ENCODE measurements at places on chromosomes 6 and 20. TPM values are rescaled to one million over a fixed set of nuclear protein-coding genes. Genes with fewer than 3 reads are reported as not detected.

DNA sequence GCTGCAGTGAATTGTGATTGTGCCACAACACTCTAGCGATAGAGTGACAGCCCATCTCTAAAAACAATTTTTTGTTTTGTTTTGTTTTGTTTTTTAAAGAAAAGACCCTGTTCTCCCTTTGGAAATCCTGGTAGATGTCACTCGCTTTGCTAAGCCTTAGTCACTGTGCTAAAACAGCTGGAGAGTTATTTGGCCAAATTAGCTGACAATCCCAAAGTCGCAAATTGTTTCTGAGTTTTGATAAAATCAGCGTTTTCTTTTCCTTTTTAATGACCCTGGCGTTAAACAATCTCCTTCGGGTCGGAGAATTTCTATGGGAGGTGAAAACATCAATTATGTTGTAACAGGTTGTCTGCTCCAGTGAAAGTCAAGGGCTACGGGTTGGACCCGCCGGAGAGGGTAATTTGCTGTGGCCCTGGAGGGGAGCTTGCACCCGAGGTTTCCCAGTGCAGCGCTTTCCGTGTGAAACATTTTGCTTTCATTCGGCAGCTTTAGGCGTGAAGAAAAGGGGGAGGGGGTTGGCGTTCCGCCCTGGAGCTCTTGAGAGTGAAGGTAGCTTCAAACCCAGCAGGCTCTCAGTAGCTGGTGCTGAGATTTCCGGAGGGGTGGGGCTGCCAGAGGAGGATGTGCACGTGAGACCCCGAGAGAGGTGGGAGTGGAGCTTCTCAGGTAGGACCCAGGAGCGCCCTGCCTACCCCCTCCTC, 296.6 kb downstream of the PHACTR1 start:
- no peak for DNase-seq

DNA sequence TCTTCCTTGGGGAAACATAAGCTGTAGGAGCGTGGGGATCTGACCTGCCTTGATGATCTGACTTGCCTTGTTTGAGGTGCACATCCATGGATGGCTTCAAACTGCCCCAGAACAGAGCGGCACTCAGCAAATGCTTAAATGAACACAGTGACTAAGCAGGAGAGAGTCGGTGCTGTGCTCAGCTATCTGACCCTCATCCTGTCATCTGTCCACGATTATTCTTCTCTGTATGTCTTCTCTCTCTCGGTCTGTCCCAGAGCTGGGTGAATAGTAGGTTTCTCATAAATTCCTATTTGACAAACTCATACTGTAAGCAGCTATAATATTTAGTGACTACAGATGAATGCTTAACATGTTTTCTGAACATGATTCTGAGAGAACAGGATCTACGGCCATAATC, 37.3 kb downstream of the TRAM2 start:
- no peak for DNase-seq

- DNase-seq = no peak
These were observed 78.4 kb downstream of the ANKS1A start for GRCh38 chr6:34967461-34967860.

DNA sequence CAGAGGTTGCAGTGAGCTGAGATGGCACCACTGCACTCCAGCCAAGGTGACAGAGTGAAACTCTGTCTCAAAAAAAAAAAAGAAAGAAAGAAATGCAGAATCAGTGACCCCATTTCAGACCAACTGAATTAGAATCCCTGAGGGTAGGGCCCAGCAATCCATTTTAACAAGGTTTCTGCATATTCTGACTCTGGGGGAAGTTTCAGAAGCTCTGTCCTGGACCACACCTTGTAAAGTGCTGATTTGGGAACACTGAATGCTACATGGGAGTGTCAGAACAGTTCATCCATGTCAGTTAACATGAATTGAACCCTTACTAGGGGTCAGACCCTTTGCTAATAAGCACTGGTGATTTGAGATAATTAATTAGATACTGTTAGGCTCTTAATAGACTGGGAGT, 52.0 kb downstream of the SNAP25 start:
- no peak for DNase-seq

Gene TBXT
- total RNA-seq = not detected

DNA sequence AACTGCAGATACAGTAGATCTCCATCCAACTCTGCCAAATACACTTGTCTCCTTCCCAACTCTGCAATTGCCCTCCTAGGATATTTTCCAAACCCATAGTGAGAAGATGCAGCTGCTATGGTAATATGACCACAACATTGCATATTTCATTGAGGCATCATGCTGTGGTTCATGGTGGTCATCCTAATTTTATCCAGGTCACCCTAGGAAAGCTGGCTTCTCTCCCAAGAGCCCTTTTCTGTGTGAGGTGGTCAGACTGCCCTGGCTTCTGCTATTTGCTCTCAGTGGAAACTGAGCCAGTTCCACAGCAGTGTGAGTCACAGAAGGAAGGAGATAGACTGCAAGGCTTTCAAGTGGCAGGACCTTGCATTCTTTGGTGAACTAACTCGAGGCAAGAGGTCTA, 5.5 kb downstream of the OGFRL1 start:
- peak; percentile 6 for DNase-seq

GRCh38 chr20:48620507-48621375, 207.1 kb downstream of the PREX1 start:
- peak; percentile 78 for DNase-seq

- DNase-seq = no peak
These were observed 171.2 kb downstream of the ZDHHC14 start for GRCh38 chr6:157552081-157552747.

Gene SLC32A1
- not detected for total RNA-seq

DNA sequence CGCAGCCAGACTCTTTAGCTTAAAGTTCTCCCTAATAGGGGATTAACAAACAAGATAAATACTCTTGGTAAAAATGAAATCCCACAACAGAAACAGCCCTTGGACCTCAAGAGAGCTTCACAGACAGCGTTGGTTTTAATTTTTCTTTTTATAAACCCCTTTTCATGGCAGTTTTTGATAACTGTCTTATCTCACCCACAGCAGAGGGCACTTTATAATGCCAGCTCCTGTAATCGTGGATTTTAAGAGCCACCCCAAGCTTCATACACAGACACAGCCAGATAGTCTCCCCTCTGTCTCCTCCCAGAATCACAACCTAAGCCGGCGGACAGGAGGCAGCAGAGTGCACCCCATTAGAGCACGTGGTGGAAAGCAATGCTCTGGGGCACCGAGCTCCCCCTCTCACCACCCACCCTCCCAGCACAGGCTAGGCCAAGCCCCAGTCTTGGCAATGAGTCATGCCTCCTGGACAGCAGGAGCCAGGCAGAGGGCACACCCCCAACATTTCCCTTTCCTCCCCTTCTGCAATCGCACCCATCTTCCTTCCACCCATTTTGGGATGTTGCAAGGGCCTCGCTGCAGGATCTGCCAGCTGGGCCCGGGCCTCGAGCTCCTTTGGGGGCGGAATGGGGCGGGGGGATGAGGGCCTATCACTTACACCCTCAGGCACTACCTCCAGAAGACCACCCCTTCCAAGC, 2.4 kb downstream of the JAG1 start:
- peak; percentile 54 for DNase-seq

DNA sequence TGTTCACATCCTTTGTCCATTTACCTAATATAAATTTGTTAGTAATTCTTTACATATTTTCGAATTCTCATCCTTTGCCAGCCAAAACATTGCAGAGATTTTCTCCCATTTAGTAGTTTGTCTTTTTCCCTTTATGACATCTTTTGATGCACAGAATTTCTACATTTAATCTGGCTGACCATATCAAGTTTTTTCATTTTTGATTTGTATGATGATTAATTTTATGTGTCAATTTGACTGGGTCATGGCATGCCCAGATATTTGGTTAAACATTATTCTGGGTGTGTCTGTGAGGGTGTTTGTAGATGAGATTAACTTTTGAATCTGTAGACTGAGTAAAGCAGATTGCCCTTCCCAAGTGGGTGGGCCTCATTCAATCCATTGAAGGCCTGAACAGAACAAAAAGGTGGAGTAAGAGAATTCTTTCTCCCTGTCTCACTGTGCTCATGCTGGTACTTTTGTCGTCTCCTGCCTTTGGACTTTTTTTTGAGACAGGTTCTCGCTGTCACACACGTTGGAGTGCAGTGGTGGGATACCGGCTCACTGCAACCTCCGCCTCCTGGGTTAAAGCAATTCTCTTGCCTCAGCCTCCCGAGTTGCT, 72.1 kb upstream of the EPB41L1 start:
- no peak for DNase-seq

Gene TOMM6
- 51.7 TPM for total RNA-seq

Gene ID1
- total RNA-seq = 901 TPM

Gene TMEM244
- total RNA-seq = not detected

Gene TRIM15
- not detected for total RNA-seq

Gene PKIB
- 0.13 TPM for total RNA-seq

GRCh38 chr6:21429291-21429690, 164.3 kb upstream of the SOX4 start:
- DNase-seq = no peak

Gene OR12D3
- not detected for total RNA-seq

- no peak for DNase-seq
These were observed 816.4 kb downstream of the EYS start for GRCh38 chr6:64890609-64891008.

GRCh38 chr6:106512048-106512967, 117.0 kb downstream of the RTN4IP1 start:
- DNase-seq = peak; percentile 28

- no peak for DNase-seq
These were observed 20.0 kb upstream of the WFDC2 start for GRCh38 chr20:45449528-45449927.

DNA sequence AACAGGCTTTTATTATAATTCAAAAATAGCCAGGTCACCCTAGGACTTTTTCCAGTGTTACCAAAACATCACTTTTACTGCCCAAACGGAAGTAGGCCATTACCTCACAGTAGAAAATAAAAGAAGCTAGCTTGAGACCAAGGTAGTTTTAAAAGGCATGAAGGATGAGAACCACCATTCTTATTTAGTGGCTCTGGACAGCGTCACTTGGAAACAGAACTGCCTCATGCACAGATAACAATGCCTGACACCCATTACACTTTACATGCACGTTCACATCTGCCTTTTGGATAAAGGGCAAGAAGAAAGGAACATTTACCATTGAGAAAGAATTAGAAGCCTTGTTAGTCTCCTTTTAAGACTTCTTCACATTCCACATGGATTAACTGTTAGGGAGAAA, 1.9 kb upstream of the PAQR8 start:
- no peak for DNase-seq

- no peak for DNase-seq
These were observed 244.0 kb downstream of the BTBD3 start for GRCh38 chr20:12161734-12162133.

Gene GNMT
- 0.13 TPM for total RNA-seq

GRCh38 chr6:44161997-44162338, 3.3 kb downstream of the CAPN11 start:
- DNase-seq = no peak

GRCh38 chr6:129104131-129104530, 221.2 kb downstream of the LAMA2 start:
- no peak for DNase-seq

GRCh38 chr20:48478806-48479585, 348.8 kb downstream of the PREX1 start:
- DNase-seq = no peak

- DNase-seq = peak; percentile 14
These were observed 342.0 kb downstream of the SOX4 start for GRCh38 chr6:21935561-21936028.

Measured in dermis microvascular lymphatic vessel endothelial cell (primary cell).